ENCODE measurements at places on chromosomes 5 and 9.

DNA sequence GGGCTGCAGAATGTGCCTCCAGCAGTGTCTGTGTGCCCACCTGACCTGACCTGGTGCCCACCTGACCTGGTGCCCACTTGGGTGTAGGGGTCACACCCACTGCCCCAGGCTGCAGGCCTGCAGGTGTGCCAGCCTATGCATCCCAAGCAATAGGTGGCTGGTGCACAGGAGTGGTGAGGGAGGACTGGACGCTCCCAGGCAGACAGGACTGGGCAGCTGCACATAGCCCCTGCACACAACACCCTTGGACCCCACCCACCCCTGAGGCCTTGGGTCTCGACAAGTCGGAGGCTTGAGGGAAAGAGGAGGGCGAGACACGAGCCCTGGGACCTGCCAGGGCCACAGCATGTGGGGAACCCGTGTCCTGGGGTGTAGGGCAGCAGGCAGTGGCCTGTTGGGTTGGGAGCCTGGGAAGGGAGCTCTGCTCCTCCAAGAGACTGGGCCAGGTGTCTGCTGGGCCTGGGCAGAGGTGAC, 10.8 kb upstream of the NRARP start:
- DNase-seq: no peak

DNA sequence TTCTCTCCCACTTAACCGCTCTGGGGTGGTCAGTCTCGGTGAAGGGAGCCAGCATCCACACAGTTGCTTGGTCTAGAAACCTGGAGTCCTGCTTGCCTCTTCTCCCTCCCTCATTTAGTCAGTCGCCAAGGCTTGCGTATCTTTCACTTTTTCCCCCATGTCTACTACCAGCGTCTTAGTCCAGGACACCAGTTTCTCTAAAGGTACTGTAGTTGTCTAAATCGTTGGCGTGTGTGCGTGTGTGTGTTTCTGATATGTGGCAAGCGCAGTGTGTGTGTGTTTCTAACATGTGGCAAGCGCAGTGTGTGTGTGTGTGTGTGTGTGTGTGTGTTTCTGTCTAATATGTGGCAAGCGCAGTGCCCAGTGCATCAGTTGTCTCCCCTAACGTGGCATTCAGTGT, 641 bp downstream of the ATP6V1G1 start:
- DNase-seq: peak; percentile 74

- no peak for DNase-seq
Observed at GRCh38 chr9:95570646-95571045, 53.9 kb upstream of the PTCH1 start.

DNA sequence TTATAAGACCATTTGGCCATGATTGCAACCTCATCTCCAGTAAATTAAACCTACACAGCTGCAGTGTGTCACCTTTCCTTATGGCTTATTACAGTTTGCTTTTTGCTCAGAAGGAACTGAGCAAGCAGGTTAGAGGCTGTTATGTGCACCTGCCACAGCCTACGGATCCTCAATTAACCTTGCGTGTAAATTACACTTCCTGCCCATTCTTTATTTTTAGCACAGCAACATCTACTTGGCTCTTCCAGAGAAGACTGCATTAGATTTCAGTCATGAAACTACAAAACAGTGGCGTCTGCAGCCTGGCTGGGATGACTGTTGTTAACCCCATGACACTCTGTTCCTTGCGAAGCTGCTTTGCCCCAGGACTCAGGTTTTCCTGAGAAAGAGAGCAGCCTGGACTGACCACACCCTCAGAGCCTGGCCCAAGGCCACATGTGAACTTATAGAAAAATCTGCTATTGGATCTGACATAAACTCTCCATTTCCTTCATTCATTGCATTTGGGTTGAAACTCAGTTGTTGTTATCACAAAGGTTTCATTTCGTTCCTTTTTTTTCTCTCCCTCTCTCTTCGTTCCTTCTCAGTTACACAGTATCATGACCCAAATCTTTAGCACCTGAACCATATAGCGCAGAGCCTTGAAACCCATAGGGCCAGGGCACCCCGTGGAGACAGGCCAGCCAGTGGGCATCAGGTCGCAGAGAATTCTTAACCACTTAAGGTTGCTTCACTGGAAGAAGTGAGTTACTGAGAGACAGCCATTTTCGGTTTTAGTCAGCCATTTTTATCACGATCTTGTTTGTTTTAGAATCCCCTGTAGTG, 138.6 kb downstream of the PALM2AKAP2 start:
- DNase-seq: no peak

- no peak for DNase-seq
Observed at GRCh38 chr5:9544056-9544455, 1.8 kb downstream of the SEMA5A start.

All from fibroblast of gingiva (primary cell).